ENCODE measurements at places on chromosomes 7 and 10. TPM values are rescaled to one million over a fixed set of nuclear protein-coding genes. Genes with fewer than 3 reads are reported as not detected.

DNA sequence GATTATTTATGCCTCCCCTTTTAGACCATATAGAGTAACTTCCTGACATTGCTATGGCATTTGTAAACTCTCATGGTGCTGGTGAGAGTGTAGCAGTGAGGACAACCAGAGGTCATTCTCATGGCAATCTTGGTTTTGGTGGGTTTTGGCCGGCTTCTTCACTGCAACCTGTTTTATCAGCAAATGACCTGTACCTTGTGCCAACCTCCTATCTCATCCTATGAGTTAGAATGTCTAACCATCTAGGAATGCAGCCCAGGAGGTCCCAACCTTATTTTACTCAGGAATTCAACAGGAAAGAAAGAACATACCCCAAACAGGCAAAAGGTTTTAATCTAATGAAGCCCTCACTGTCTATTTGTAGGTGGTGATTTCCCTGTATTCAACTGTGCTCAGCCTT, 205.4 kb upstream of the YAE1 start:
- no peak for DNase-seq

GRCh38 chr10:17049195-17049594, 80.4 kb downstream of the CUBN start:
- DNase-seq: no peak

- DNase-seq: no peak
Measured at GRCh38 chr10:101028446-101029337, 2.2 kb downstream of the PDZD7 start.

DNA sequence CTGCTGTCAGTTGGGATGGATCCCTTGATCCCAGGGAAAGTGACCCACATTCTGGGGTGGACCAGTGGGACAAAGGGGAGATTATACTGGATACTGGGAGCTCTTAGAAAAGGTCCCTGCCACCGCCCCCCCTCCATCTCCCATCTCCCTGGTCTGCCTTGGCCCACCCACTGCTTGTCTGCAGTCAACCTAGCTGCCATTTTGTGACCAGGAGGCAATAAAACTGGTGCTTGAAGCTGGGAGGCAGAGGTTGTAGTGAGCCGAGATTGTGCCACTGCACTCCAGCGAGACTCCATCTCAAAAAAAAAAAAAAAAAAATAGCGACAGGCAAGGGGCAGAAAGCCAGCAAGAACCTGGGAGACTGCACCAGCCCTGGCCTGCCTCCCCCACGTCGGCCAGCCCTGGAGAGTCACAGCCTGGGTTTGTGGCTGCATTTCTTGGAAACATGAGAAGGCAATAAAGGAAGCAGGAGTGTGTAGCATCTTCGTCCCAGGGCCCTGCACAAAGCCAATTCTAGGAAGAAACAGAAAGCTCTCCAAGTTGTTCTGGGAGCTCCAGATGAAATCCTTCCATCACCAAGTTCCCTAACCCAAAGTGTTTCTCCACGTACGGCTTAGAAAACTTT, 4.7 kb upstream of the ARPC1B start:
- no peak for DNase-seq

GRCh38 chr10:114404171-114405010, at the start of gene AFAP1L2:
TSS of gene AFAP1L2 (minus strand) at chr10:114404502. CDS start at chr10:114404455, 47 bp downstream.
- no peak for DNase-seq

GRCh38 chr7:131040467-131040932, 287.2 kb upstream of the MKLN1 start:
- peak; percentile 41 for DNase-seq

DNA sequence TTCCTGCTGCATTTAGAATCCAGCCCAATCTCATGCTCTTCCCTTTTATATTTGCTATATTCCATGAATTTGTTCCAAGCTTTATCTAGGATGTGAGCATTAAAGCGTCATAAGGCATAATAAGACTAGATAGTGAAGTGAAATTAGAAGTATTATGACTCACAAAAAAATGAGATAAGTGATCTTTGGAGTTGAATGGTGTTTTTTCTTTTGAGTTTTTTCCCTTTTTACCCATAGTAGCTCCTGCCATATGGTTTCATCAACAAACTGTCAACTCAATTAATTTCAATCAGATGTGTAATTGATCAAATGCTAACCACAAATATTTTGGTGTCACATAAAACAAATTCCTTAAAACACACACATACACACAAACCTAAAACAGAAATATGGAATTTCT, 17.0 kb downstream of the KLHDC10 start:
- DNase-seq: no peak

DNA sequence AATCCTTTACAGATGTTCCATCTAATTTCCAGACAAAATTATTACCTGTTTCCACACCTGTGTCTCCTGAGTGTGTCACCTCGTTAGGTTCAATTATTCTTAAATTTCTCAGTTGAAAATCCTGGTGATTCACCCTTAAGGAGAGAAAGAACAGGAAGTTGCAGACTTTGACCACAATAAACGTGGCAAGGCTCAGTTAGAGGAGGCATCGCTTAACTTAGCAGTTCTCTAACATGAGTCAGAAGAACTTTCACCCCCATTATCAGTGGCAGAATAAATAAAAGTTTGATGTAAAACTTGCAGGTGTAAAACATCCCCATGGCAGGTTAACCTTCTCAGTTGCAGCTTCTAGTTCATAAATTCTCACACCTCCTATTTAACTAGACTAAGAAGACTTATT, 8.3 kb downstream of the XPNPEP1 start:
- no peak for DNase-seq

GRCh38 chr10:63365976-63366765, 99.6 kb downstream of the JMJD1C start:
- DNase-seq: no peak

GRCh38 chr10:48501787-48502771, 102.8 kb downstream of the ARHGAP22 start:
- DNase-seq: no peak

DNA sequence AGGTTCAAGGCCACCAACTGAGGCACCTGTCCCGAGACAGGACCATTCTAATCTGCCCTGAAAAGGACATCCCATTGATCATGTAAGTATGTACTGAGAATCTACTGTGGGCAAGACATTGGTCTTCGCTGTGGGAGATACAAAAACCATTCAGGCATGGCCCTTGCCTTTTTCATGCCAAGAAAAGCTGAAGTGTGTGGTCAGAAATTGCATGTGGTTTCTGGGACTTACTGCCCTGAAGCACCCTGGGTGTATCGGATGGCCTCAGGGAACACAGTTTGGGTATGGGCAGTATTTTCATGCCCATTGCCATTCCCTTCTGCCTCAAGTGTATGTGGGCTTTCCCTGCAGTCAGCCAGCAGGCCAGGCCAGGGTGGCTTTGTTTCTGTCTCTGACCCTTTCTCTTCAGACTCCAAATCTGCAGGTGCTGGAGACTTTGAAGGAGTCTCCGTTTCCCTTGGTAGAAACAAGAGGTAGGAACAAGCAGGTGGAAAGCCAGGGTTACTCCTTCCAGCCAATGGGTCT, 285.7 kb downstream of the ZEB1 start:
- no peak for DNase-seq

- no peak for DNase-seq
Measured at GRCh38 chr7:129779602-129780256, 168.2 kb downstream of the NRF1 start.

- no peak for DNase-seq
Measured at GRCh38 chr10:75170215-75170614, 40.4 kb upstream of the VDAC2 start.

DNA sequence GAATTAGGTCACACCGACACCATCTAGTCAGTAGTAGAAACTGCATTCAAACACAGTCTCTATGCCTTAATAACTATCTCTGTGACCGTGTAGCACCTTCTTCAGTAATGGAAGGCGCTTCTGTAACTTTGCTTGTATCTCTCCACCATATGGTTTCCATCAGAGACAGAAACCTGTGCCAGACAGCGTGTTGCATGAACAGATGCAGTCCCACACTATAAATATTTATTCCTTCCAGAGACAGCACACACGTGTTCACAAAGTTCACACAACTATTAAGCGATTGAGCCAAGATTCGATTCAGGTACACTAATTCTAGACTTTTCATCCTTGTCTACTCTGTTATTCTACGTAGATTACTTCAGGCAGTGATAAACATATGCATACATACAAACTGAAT, 873.9 kb upstream of the MBL2 start:
- no peak for DNase-seq

EGR2 gene
- polyA plus RNA-seq: 2.3 TPM

PROSER2 gene
- 6.1 TPM for polyA plus RNA-seq

COL13A1 gene
- polyA plus RNA-seq: 21.5 TPM

DOCK1 gene
- 67.9 TPM for polyA plus RNA-seq

TDRD1 gene
- not detected for polyA plus RNA-seq

MYL10 gene
- polyA plus RNA-seq: 0.42 TPM

CFTR gene
- 3.0 TPM for polyA plus RNA-seq

AKR1E2 gene
- polyA plus RNA-seq: 5.2 TPM
